ENCODE measurements at places on chromosomes 7 and 10.
A peak's percentile ranks its signal among the peaks of the same experiment; 100 is the strongest.

- DNase-seq: no peak
These were observed 348.5 kb downstream of the GRID1 start for GRCh38 chr10:86017841-86018734.

DNA sequence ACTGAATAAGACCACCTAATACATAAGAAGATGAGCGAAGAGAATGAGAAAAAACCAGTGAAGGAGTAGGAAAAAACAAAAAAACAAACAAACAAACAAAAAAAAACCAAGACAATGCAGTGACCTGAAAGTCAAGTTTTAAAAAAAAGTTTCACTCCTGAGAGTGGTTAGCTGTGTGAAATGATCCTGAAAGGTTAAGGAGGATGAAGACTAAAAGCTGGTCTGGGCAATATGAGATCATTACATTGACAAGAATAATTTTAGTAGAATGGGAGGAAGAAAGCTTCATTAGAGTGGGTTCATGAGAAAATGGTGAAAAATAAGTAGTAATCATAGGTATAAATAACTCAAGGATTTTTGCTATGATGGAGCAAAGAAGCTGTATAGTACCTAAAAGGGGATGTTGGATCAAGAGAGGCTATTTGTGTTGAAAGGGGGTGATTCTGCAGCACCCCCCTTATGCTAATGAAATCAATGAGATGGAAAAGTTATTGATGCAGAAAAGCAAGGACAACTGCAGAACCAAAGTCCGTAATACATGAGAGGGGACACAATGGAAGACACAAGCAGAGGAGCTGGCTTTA, 80.2 kb downstream of the KMT2C start:
- DNase-seq: no peak

- peak; percentile 87 for DNase-seq
These were observed 149.4 kb upstream of the FERD3L start for GRCh38 chr7:19294619-19295018.

DNA sequence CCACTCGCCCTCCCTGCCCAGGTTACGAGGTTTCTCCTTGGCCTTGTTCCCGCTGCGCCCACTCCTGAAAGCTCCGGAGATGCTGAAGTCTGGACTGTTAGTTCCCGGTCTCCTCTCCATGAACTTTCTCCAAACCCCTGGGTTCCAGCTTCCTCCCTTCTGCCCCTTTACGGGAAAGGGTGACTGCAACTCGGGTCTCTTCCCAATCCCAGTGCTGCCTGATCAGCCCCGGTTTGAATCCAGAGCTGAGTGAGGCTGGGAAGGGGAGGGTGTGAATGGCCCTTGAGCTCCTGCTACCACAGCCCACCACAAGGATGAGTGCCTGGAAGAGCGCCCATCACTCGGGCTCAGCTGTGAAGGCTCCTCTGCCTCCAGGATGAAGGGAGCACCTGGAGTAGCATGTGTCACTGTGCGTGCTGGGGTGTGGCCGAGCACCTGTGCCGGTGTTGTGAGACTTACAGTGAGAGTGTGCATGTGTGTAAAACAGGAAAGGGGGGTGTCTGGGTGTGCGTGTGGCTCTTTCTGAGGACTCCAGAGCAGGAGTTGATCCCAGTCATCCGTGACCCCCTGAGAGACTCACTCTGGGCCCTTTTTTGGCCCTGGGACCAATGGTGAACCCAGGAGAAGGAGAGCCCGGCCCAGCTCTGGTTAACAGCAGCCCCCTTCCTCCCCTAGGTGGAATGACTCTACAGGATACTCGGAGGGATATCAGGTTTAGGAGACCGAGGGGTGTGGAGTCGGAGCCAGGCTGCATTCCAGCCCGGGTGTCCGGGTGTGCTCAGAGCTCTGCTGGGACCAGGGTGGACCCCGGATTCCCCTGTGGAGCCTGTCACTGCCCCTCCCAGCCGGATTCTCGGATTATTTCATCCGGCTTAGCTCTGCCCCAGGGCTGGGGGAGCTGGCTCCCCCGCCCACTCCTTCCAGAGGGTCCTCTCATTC, 1.1 kb upstream of the ZNF467 start:
- DNase-seq: no peak

DNA sequence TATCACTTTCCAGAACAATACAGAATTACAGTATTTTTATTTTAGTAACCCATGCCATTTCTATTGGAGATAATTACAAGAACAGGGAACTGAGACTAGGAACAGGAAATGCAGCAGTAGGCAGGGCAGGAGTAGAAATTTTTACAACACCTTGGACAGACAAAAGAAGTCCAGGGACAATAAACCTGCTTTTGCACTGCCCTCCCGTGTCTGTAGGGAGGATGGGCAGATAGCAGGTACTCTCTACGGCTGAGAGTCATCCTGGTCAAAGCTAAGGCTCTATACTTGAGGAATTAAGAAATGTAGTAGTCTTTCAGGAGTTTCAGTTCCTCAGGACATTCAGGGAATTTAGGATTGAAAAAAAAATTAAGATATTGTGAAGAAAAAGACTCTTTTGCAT, 63.4 kb downstream of the VAX1 start:
- no peak for DNase-seq

GRCh38 chr10:99742254-99742653, 10.2 kb downstream of the CUTC start:
- no peak for DNase-seq

GRCh38 chr7:1674161-1675035, 4.3 kb downstream of the ELFN1 start:
- DNase-seq: no peak

GRCh38 chr7:25765110-25765655, 386.8 kb upstream of the NFE2L3 start:
- DNase-seq: no peak

DNA sequence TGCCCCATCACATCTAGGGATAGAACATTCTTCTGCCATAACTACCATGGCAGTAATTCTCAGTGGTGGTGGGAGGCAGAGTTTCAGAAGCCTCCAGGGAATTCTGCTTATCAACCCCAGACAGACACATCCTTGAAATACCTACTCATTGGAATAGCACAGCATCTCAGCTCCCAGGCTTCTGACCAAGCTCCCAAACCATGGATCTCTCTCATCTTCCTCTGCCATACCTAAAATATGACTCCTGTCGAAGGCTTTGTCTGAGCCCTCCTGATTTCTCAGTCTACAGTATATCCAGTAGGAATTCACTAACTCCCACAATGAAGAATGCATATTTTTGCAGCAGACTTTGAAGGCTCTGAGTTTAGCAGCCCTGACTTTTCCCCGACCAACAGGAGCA, 687.5 kb downstream of the GRID1 start:
- no peak for DNase-seq

GRCh38 chr10:3096149-3096548, 28.8 kb downstream of the PFKP start:
- DNase-seq: no peak

DNA sequence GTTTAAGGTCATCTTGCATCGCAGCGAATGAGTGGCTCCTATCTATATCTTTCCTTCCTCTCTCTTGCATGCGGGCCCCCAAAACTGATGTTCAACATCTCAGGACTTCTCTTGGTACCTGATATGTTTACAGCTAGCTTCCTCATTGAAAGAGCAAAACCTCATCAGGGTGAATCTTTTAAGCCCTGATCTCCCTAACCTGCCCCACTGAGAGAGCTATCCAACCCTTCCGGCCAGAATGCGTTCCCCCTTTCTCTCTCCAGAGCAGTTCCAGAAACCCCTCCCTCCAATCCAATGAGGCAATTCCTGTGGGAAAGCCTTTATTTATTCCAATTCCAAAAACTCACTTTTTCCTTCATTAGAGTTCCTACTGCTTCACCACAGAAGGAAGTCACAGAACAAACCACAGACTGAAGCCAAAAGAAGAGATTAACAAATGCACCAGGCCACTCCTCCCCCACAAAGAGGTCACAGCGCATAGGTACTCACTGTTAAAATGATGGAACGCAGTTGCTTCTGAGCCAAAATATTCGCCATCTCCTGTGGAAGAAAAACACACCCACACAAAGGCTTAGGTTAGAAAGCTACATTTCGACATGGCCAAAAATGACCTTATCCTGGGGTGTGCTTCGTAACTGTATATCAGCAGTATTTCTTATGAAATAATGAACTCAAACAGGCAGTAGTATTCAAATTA, 232.4 kb downstream of the ELMO1 start:
- DNase-seq: no peak

- DNase-seq: no peak
These were observed 98.2 kb downstream of the CCNY start for GRCh38 chr10:35434533-35434932.

GRCh38 chr7:11587048-11587447, 244.9 kb downstream of the THSD7A start:
- no peak for DNase-seq

- peak; percentile 87 for DNase-seq
These were observed 1107.2 kb downstream of the NRG3 start for GRCh38 chr10:82982110-82982608.

GRCh38 chr10:127441350-127442219, 107.5 kb upstream of the NPS start:
- DNase-seq: no peak

- DNase-seq: no peak
These were observed 13.2 kb upstream of the ESYT2 start for GRCh38 chr7:158842486-158842885.
